Ovary (tissue), 10 donors: ENCODE measurements at places on chromosomes 3 and 15.

DNA sequence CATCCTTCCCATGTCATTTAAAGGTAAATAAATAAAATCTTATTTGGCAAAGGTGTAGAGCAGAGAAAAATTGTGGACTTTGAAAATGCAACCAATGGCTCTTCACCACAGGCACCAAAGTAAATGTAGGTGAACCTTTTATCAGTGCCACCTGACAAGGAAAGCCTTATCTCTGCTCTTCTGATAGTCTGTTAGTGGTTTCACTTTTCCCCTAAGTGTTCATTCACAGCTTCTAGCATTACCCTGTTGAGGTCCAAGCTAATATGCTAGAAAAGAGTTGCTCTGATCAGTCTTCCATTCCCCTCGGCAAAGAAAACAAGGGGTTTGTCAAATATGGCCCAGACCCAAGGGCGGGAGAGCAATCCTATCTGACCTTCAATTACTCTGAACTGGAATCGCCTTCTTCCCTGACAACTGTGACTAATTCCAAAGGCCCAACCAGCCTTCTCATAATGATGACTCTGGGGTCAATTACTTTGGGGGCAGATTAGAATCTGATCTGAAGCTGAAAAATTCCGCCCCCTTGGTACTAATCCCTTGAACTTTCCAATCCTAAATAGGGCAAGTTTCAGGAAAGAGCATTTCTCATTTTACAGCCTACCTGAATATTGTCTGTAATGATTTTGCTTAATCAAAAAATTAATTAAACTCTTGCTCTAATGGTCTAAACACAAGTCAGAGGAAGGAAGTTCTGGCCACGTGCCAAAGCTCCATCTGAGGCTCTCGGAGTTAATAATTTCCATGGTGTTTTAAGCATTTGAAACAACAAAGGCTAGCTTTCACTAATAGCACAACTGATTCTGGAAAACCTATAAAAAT lies 52.4 kb downstream of the SETMAR start:
- DNase-seq: peak; percentile 59
- H3K4me1 ChIP-seq: peaks cover 24% of the 10 kb centered on the region
- no peaks in the 10 kb centered on the region for H3K27me3 ChIP-seq
- no peak overlapping the region for H3K4me3 ChIP-seq

- DNase-seq: no peak
- H3K27ac ChIP-seq: peak overlapping the region; percentile 28
- H3K4me1 ChIP-seq: peaks cover 10% of the 10 kb centered on the region
- H3K4me3 ChIP-seq: no peak overlapping the region
- no peaks in the 10 kb centered on the region for H3K27me3 ChIP-seq
- H3K36me3 ChIP-seq: no peaks in the 10 kb centered on the region
These were observed 32.0 kb downstream of the PIK3CA start for GRCh38 chr3:179179979-179180759.

DNA sequence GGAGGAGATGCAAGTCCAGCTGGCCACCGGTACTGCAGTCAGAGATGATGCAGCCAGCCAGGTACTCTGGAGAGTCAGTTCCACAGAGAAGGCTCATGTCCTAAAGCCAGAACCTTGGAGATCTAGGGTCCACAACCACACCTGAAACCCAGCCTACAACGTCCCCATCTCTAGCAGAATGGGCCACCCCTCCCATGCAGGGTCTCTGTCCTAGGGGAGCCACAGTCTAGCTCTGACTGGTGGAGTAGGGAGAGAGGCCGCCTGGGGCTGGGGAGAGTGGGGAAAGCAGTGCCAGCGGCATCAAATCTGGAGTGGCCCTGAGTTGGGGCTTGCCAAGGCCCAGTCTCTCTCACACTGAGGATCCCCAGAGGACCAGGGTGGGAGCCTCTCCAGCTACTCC lies 43.5 kb downstream of the PTH1R start:
- no peak for DNase-seq
- no peaks in the 10 kb centered on the region for H3K27me3 ChIP-seq
- no peaks in the 10 kb centered on the region for H3K36me3 ChIP-seq
- H3K4me3 ChIP-seq: no peak overlapping the region
- H3K4me1 ChIP-seq: no peaks in the 10 kb centered on the region

GRCh38 chr15:95853350-95853749 lies 477.1 kb upstream of the NR2F2 start:
- H3K27me3 ChIP-seq: no peaks in the 10 kb centered on the region
- H3K36me3 ChIP-seq: no peaks in the 10 kb centered on the region
- no peak overlapping the region for H3K4me3 ChIP-seq
- H3K27ac ChIP-seq: no peak overlapping the region
- H3K4me1 ChIP-seq: no peaks in the 10 kb centered on the region

- H3K27me3 ChIP-seq: no peaks in the 10 kb centered on the region
- H3K4me1 ChIP-seq: peaks cover 6% of the 10 kb centered on the region
- H3K27ac ChIP-seq: no peak overlapping the region
These were observed 168.3 kb downstream of the SLCO3A1 start for GRCh38 chr15:92021792-92022191.

GRCh38 chr15:25178835-25179672 lies 224.3 kb downstream of the SNRPN start:
- H3K27me3 ChIP-seq: no peaks in the 10 kb centered on the region
- no peaks in the 10 kb centered on the region for H3K36me3 ChIP-seq
- H3K27ac ChIP-seq: no peak overlapping the region
- DNase-seq: peak; percentile 20

DNA sequence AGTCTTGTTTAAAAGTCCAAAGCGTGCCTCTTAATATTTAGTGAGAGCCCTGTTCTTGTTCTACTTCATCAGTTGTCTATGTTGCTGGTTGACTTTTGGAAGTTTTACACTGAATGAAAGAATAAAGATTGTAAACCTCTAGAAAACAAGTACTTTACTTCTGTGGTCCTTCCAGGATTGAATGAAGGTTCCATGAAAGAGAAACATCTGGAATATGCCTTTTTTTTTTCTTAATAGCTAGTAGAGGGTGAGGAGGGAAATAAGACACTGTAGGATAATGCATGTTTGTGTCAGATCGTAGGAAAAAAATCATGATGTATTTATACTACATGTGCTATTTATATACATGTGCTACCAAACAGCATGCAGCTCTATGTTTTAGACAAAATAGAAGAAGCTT lies 203.0 kb downstream of the GHSR start:
- H3K27me3 ChIP-seq: no peaks in the 10 kb centered on the region
- no peak overlapping the region for H3K27ac ChIP-seq
- H3K4me3 ChIP-seq: no peak overlapping the region
- peaks cover 6% of the 10 kb centered on the region for H3K4me1 ChIP-seq
- H3K36me3 ChIP-seq: no peaks in the 10 kb centered on the region

GRCh38 chr15:41669701-41670100 lies 9.5 kb downstream of the MGA start:
- no peak for DNase-seq
- H3K4me3 ChIP-seq: no peak overlapping the region
- peaks cover 4% of the 10 kb centered on the region for H3K4me1 ChIP-seq
- no peaks in the 10 kb centered on the region for H3K36me3 ChIP-seq
- H3K27me3 ChIP-seq: no peaks in the 10 kb centered on the region
- H3K27ac ChIP-seq: no peak overlapping the region

DNA sequence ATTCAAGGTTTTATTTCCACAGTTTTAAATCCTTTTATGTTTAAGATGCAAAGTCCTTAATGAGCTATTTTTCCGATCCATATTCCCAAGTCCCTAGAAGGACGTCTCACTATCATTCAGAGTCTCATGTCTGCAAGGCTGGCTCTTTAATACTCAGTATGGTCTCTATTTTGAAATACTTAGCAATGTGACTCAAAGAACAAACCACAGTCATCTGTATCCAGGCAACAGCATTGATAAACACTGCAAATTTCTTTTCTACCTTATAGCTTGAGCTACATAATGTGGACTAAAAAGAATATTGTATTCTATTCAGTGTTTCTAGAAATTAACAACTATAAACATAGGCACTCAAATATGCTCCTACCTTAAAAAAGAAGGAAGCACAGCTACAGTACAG lies 588.3 kb upstream of the NAALADL2 start:
- H3K27me3 ChIP-seq: no peaks in the 10 kb centered on the region
- no peaks in the 10 kb centered on the region for H3K4me1 ChIP-seq
- no peak overlapping the region for H3K27ac ChIP-seq
- H3K4me3 ChIP-seq: no peak overlapping the region
- H3K36me3 ChIP-seq: no peaks in the 10 kb centered on the region
